ENCODE measurements at places on chromosomes 7 and 10.

DNA sequence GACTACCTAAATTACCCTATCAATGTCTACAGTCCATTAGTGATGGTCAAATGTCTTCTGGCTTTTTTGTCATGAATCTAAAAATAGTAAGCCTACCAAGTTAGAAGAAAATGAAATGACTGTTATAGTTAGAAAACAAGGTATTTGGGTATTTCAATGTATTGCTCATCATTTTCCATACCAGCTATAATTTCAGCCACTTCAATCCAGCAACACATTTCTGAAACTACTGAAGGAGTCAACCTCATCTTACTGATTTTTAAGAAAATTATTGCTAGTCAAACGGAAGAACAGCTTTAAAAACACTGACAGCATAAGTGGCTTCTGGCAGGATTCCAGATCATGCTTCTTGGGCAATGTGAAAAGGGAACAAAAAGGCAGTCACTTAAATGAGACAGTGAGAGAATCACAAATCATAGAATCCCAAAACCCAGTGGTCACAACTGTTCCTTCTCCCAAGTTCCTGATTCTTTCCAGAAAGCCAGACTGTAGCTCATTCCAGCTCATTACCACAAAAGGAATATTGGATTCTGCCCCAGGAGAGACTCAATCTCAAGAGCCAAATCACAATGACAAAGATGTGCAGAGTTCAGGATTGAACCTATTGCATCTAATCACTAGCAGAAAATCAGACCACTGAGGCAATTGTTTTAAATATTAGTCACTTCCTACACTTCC lies 61.2 kb upstream of the LRRN3 start:
- no peak for DNase-seq

DNA sequence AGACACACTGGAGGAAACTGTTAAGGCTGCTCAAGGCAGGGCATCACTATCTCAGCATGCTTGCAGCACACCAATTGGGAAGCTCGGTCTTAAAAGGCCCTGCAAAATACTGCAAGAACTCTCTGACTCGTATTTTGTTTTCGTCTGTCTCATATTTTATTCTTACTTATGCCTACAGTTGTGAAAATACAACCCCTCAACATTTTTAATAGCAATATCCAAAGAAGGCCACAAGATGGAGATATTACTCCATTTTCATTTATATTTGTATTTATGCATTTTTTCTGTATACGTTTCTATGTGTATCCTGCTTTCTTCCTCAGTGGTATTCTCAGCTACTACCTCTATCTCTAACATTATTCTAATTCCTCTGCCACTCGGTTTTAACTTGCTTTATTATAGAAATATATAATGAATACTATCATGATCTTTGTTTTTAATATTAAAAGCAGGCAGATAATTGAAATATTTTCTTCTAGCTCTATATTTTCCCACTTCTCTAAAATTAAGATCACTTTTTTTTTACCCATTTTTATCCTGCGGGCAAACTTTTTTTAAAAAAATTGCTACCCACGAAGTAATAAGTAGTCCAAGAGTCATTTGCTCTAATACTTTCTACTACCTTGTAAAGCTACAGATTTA lies 10.0 kb downstream of the DNAJC1 start:
- peak; percentile 24 for DNase-seq

DNA sequence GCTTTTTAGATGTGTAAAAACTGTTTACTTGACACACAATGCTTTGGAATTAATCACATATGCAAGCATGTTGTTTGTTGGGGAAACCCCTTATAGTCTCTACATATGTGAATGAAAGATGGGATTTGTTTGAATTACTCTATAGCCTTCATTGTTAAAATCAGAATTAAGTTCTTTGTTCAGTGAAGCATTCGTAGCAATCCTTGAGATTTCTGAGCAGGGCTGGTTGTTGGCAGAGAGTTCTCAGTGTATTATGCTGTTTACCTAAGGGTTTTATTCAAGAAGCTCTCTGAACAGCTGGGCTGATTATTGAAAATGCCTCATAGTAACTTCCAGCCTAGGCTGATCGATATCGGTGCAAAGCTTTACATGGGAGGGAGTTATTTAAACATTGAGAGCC lies 190.9 kb downstream of the VTI1A start:
- DNase-seq = no peak

- DNase-seq = no peak
Observed at GRCh38 chr10:124359336-124359832, 59.3 kb downstream of the OAT start.

DNA sequence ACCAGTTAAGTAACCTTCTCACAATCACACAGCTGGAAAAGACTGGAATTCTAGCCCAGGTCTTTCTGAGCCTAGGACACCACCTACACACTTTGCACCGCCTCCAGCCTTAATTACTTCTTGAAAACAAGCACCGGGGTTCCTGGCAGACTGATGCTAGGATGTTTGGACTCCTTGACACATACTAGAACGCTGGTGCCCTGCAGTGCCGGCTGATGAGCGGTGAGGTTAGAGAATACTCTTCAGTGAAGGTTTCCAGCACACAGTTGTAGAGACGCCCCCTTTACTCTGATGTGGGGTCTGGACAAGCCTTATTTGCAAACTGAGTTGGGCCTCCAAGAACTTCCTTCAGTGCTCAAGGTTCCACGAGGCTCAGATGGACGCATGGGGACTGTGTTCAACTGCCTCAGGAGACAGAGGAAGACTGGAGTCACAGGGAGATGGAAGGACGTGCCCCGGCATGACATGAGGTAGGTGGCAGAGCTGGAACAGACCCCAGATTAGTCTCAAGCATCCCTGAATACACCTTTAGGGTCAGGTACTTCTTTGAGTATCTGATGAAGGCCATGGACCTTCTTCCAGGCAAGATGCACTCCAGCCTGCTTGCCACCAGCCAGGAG lies 89.6 kb downstream of the COBL start:
- no peak for DNase-seq

Measured in SW480 (cell line).